BE2C (cell line): ENCODE measurements at places on chromosomes 7 and 10.

DNA sequence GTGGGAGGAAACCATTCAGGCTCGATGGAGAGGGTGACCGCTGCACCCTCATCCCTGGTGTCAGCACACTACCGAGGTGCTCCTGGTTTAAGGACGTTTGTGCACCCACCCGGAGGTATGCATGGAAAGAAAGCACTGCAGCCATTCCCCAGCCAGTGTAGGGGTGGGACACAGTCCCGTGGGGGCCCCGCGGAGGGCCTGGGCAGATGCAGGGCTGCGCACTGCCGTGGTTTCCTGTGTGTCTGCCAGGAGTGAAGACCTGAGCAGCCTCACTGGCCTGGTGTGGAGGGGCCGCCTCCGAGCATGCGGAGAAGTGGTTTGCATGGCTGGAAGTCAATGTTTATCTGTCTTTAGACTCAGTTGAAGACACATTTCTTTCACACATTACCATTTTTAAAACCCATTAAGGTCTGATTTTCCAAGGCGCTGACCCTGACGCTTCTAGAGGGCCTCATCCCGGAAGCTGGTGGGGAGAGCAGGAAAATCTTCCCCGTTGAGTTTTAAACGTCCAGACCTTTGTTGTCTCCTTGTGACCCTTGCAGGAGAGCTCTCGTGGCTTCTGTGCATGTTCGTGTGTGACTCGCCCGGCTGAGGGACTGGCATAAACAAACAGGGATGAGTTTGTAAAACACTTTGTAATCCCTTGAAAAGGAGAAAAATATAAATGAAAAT lies 188.1 kb downstream of the MGMT start:
- DNase-seq = no peak

DNA sequence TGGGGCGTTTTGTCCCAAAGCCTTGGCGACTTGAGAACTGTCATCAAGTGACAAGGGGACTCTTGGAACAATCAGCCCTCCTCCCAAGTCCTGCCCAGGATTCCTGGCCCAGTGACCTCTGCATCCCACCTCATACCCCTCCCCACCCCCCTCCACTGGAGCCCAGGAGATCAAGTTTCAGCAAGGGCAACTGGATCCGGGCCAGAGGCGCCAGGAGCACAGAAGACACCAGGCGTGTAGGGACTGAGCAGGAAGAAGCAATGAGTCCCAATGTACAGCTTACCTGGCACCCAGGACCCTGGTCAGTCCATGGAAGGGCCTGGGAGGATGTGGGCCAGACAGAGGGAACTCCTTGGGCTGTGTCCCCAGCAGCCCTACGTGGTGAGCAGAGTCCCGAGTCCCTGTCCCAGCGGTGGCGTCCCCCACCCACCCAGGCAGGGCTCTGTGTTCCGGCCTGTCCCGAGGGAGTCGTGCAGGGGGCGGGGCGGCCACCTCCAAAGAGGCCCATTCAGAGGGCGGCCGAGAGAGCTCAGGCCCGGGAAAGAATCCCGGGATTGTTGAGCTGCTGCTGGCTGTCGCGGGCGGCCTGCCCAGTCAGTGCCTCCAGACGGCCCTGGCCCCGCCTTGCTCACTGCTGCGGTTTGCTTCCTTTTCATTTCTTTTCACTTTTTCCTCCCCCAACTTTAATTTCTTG lies 254.1 kb downstream of the TNS3 start:
- DNase-seq = peak; percentile 68

GRCh38 chr10:44393834-44394547 lies 9.1 kb upstream of the CXCL12 start:
- DNase-seq = no peak

- DNase-seq = peak; percentile 67
These were observed 75.7 kb upstream of the EFCAB10 start for GRCh38 chr7:105656922-105657521.

DNA sequence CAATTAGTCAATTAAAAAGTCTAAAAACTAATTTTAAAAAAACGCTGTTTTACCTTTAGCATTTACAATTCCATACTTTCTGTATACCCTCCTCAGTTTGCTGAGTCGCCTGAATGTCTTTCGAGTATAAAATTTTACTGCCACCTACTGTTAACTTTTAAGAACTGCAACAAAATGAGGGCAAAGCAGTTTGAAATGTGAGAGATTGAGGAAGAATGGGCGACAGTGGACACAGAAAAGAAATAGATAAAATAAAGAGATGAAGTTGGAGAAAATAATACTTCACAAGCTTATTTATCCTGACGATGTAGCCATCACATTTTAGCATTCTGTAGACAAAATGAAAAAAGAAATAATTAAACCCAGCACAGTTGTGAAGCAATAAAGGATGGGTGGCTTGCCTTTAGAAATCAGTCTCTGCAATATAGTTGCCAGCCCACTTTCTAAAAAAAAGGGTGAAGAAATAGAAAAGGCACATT lies 110.8 kb upstream of the PTN start:
- DNase-seq = no peak

- no peak for DNase-seq
These were observed 47.5 kb upstream of the ANTXRL start for GRCh38 chr10:46239247-46239646.

DNA sequence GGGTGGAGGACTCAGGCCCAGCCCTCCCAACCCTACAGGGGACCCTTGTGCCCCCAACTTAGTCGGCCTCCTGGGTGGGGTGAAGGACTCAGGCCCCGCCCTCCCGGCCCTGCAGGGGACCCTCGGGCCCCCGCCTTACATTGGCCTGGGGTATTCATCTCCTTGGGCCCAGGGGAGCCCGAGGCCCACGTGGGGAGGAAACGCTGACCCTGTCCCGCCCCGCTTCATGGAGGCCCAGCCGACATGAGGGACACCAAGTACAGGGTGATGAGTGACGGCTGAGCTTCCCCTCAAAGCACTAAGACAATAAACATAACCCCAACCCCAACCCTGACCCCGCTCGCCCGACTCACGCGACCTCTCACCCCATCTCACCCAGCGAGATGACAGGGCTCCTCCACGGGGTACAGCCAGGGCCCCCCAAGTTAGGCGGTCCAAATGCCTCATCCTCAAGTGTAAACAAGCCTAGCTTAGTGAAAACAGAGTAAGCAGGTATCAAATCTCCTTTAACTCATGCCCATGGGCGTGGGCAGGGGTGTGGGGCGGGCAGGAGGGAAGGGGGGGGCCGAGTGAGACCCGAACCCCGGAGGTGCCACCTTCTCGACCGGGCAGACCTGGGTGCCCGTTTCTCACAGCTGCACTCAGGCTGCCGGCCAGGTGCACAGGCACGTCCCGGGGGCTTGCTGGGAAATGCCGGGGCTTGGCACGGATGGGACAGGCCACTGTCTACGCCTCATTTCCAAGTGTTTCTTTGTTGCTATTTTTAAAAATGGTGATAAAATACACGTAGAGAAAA lies 8.2 kb downstream of the CYP2W1 start:
- DNase-seq = no peak

- DNase-seq = peak; percentile 67
These were observed 82.7 kb downstream of the PAX2 start for GRCh38 chr10:100827819-100828737.

DNA sequence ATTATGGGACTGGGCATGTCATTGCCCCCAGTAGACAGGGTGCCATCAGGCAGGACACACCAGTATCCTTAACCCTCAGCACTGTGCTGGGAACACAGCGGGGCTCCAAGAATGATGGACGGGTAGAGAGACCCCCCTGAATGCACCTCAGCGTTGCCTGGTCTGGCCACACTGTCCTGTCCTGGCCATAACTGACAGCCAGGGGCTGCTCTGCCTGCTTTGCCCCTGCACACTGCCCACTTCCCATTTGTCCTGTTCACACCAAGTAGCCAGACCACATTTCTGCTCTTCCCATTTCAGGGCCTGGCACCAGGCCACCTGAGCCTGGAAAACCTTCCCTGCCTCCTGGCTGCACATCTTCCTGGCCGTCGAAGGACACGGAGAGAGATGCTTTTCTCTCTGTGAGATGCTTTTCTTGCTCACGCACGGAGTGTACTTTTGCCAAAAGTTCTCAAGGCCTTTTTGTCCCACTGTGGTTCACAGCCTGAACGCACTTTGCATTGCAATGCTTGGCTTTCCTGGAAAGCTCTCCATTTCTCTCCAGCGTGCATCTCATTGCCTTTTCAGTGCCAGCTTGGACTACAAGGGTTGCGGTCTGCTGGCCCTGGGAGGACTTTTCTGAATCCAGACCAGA lies 131.0 kb upstream of the EEPD1 start:
- peak; percentile 22 for DNase-seq

DNA sequence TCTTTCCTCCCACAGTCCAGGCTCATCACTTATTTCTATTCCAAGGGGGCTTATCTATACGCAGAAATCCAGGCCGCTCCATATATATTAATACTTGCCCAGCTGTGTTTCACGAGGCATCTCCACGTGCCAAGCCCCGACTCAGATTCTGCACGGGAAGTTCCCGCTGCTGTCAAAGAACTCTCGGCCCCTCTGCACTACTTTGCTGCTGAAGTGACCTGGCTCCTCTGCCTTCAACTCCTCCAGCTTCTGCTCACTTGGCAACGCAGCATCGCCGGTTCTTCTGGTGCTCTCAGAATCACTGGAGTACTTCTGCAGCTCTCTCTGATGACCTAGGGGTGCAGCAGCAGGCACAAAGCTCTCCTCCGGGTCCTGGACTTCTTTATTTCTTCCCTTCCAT lies 9.7 kb upstream of the CHST12 start:
- DNase-seq = no peak

DNA sequence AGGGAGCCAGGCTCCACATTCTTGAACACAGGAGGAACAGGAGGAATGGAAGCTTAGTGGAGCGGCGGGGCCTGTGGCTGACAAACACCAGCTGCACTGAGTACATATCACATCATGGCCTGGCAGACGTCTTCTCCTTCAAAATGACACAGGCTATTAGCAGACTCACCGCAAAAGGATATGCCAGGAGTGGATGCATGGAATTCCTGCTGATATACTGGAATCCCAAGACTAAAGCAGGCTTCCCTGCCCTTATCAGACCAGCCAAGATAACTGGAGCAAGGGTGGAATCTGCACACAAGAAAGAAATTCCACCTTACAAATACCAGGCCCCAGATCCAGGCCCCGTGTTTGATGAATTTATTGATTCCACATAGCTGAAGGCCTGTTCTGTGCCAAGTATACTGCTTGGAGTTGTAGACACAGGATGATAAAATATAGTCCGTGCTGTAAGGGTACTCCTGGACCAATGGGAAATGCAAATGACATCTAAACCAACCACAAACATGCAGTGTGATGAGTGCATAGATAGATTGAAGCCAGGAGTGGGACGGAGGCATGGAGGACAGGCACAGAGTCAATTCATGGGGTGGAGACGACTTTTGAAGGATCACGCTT lies 480.5 kb upstream of the ZMIZ1 start:
- DNase-seq = peak; percentile 66

GRCh38 chr7:50632561-50633413 lies 67.6 kb upstream of the DDC start:
- DNase-seq = peak; percentile 57

DNA sequence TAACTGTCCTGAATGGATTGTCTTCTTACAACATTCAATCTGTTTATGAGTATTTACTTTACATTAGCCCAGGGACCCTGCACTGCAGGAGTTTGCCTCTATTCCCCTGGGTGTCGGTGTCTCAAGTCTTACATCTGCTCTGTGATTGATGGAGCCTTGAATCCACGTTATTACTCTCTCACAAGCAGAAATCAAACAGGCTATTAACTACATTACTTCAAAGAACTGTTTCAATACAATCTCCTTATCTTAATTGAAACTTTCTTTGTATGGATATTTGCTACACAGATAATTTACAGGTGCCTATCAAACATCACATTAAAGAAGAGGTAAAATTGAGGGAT lies 3.1 kb upstream of the ARID5B start:
- peak; percentile 53 for DNase-seq

DNA sequence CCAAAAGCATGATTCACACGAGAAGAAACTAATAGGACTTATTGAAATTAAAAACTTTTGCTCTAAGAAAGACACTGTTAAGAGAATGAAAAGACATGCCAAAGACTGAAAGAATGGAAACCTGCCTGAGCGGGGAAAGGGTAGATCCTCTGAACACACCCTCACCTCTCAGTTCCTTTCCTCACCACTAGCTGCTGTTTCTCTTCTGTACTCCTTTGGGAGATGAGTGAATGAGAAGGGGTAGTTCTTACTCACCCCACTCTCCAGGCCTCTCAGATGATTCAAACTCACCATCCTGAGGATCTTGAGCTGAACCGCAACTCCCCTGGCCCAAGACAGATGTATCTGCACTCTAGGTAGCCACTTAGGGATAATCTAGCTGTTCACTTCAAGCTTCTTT lies 41.9 kb downstream of the IQUB start:
- no peak for DNase-seq

GRCh38 chr7:118003476-118003875 lies 130.2 kb upstream of the CTTNBP2 start:
- DNase-seq = no peak

DNA sequence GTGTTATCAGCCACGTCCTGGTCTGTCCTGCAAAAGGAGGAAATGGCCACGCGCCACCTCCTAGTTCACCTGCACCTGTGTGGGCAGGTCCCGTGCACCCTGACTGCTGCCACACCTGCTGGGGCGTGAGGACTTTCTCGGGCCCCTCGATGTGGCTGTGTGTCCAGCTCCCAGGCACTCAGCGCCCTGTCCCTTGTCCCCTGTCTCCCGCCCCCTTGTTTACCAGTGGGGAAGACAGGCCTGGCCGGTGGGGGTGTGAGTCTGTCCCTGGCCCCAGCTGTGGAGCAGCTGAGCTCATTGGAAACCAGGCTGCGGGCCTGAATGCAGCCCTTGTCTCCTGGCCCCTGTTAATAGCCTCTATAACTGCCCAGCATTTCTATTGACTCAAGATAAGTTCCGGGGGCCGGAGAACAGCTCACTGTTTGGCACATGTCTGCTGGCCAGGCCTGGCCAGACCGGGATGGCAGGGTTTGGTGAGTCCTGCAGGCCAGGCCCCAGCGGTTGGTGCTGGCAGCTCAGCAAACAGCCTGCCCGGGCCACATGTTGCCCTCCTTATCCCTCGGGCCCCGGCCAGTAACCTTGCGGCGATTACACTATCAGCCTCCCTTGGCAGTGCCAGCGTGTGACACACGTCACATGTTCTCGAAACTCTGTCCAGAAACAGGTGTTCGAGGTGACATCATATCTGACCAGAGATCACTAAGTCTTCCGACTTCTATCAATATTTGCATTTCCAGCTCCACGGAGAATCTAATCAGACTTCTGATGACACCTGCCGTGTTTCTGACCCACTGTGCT lies 52.1 kb downstream of the FOXL3 start:
- DNase-seq = no peak

GRCh38 chr10:16520900-16521299 lies 779 bp downstream of the C1QL3 start:
- DNase-seq = no peak

DNA sequence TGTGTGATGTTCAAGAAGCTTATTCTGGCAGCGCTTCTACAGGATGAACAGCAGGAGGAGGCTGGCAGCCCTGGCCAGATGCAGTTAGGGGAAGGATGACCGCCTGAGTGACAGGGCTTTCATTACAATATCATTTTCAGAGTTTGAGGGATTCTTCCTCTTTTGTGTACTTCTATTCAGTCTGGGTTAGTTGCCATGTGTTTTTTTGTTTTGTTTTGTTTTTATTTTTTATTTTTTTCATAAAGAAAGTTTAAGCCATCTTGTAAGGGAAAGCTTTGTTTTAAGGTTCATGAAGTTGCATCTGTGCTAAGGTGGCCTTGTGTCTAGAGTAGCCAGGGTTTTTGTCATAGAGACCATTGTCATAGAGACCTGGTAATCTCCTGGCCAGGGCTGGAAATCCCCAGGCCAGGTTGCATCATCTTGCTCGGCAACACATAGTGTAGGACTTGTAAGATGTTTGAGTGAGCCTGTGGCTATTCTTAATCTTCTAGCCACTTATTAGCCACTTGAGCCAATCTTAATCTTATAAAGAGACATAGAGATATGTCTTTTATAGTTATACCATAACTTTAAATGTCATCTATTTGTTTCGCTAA lies 230.5 kb upstream of the TMEM229A start:
- no peak for DNase-seq
